ENCODE measurements at places on chromosomes 4 and X.

DNA sequence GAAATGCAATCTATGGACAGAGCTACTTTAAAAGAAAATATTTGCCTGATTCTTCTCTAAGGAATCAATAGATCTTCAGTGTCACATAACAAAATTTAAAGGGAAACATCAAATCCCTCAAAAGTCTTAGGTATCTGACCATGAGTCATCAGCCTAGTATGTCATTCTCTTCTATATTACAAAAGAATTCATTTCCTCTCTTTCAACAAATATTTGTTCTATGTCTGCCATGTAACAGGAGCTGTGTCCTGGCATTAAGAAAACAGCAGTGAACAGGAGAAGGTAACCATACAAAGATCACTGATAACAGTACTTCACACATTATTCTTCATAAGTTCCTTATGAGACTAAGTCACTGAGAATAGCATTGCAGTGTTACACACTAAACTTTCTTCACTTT, 243.6 kb upstream of the DKK2 start:
- DNase-seq = no peak

GRCh38 chrX:133535066-133535465, 119.8 kb upstream of the GPC4 start:
- DNase-seq = no peak

DNA sequence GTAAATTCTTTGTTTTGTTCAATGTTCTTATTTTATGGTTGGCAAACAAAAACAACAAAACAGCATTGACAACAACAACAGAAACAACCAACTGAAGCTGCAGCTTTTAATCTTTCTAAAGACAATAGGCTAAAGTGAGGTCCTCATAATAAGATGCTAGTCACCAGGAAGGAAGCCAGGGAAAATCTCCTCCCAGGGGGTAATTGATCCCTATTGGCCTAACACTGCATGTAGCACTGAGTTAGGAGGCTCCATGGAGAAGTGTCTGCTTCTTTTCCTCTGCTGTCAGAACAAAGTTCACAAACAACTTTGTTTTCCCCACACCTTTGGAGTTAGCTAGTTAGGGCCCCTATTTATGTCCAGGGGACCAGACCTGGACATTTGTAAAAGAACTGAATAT, 4.7 kb upstream of the LRAT start:
- DNase-seq = no peak

DNA sequence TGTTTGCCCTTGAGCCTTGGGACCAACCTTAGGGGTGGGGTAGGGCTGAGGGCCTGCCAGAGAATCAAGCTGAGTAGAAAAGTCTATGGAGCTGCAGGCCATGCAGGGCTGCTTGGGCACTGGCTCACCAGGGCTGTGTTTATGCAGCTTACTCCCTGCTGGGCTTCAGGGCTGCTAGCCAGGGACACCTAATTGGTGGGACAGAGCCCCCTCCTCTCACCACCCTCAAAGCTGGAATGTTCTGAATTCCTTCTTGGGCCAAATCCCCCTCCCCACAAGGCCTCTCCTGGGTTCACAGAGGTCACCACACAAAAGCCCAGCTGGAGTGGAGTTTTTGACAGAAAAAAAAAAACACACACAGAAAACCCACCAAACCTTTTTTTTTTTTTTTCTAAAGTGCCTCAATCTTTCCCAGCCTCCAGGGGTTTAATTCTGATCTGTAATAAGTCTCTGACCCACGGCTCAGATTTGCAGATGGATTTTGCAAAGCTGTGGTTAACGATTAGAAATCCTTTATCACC, at the start of gene CLDN2:
TSS of gene CLDN2 (plus strand) at position 471 of the 521 bp plus-strand sequence. CDS start 7,827 bp downstream, outside the sequence.
- DNase-seq = no peak

- DNase-seq = no peak
Measured at GRCh38 chr4:80434238-80434637, 98.7 kb downstream of the CFAP299 start.

DNA sequence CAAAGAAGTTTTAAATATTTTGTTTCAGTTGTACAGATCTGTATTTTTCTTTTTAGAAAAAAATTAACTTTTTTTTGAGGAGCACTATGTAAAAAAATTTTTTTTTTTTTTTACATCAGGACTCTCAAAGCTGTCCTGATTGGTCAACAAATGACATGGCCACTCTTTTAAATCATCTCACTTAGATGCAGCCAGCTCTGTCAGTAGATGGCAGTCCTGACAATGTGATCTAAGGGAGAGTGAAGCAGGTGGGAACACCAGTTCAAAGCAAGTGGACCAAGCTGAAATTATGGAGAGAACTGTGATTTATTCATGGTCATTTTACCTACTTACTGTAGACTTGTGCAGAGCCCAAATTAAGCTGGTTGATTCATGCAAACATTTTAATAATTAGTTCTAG, 174.7 kb upstream of the GPRIN3 start:
- DNase-seq = no peak

GRCh38 chr4:151962138-151962823, 201.5 kb upstream of the GATB start:
- DNase-seq = no peak

DNA sequence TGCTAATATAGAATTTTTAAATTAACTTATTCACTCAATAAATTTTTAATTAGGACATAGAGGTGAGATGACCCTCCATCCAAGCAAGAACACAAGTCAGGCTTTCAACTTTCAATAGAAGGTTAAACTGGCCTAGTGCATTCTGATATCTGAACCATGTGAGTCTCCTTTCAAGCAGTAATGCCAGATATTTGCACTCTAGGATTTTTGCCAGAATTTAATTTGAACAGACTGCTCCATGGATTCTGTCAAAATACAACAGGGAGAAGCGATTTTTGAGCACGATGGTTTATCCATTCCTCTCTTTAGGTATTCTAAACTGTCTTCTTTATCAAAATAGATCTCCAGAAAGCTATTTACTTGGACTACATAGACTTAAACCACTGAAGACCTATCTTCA, 72.0 kb upstream of the DCLK2 start:
- DNase-seq = no peak

DNA sequence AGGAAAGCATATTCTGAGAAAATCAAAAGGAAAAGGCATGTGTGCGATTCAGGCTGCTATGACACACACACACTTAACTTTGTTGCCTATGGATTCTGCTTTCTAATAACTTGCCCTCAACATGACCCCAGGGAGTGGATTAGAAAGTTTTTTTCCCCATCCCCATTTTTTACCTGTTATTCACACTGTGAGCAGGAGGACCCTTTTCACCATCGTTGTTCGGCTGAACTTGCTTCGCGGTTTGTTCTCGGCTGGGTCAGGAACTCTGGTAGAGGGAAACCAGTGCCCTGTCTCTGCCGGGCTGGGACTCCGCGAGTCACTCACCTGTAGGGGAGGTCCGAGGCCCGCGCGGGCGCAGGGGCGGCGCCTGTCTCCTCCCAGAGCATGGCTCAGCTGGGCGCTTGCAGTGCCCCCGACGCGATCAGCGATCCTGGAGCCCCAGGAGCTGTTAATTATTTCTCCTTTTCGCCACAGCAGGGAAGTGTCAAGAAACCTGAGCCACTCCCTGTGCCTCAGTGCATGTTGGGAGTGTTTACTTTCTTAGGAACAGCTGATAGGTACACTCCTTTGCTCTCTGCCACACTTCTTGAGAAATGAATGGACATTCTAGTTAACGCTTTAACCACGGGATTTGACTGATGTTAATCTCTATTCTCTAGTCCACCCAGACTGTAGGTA, at the start of gene RASSF6:
TSS of gene RASSF6 (minus strand) at position 322 of the 678 bp plus-strand sequence. CDS start 8,641 bp downstream, outside the sequence.
- no peak for DNase-seq

Data from stimulated activated CD4-positive, alpha-beta T cell treated with anti-CD3 and anti-CD28 coated beads, Interleukin-15, amount 100 ng/mL, for 1 hour (primary cell).